ENCODE measurements at places on chromosomes 1 and 21.

- DNase-seq, result no peak
Measured at GRCh38 chr1:230270185-230270558, 156.0 kb downstream of the PGBD5 start.

GRCh38 chr1:27346991-27347624, 5.3 kb downstream of the SYTL1 start:
- DNase-seq, result no peak

DNA sequence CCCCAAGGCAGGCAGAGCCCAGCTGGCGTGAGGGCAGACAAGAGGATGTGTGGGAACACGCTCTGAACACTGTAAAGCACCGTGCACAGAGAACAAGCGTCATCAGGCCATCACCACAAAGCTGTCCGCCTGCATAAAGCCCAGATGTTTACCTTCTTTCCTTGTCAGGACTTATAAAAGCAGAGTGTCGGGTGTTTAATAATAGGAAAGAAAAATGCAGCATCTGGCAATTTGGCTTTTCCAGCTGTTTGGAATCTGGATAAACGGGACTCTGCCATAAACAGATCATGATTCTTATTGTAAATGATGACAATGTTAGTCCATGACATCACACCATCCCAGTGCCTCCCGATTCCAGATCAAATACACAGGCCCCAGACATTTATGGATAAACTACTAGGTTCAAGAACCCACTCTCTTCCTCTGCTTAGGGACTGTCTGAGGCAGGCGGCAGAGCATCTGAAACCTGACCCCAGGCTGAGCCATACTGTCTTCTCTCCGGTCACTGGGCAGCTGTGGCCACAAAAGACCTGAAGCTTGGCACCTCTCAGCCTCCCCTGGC, 4.2 kb downstream of the GLIS1 start:
- DNase-seq, result peak; percentile 86

DNA sequence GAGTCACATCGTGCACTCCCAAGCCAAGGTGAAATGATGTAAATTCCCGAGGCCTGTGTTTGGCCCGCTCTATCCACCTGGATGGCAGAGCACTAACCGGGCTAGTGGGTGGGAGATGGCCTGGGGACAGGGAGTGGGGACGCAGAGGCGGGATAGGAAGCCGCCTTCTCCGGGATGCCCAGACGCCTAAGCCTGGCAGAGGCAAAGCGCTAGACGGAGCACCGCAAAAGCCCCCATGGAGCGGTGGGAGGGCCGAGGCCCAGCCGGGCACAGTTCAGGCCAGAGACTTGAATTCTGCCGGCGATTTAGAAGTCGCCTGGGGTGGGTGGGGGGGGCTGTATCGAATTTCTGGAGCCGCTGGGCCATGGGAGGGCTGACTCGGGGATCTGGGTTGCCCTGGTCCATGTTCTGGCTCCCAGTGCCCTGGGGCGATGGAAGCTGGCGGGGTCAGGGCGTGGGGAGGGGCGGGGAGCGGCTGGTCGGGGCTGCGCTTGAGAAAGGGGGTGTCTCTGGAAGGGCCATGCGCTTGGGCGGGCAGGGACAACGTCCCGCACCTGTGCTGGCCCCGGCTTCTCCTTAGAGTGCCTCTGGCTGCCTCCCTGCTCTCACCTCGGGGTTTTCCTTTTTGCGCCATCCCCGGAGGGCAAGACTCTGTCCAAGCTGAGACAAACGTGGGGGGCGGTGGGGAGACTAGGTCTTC, 28.0 kb downstream of the KIAA2013 start:
- DNase-seq, result no peak

DNA sequence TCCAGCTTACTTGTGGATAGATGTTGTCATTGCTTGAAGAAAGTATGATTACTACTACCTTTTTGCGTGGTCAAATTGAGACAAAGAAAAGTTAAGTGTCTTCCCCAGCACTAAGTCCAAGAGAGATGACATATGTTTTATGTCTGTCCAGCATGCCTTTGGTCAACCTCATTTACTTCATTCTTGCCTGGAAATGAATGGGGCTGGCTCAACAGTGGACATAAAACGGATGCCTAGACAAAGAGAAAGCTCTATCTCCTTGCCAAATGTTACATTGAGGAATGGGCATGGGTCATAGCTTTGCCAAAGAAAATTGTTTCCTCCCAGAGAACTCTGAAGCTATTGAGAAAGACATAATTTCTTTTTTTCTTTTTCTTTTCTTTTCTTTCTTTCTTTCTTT, 82.4 kb upstream of the PLPPR4 start:
- no peak for DNase-seq

DNA sequence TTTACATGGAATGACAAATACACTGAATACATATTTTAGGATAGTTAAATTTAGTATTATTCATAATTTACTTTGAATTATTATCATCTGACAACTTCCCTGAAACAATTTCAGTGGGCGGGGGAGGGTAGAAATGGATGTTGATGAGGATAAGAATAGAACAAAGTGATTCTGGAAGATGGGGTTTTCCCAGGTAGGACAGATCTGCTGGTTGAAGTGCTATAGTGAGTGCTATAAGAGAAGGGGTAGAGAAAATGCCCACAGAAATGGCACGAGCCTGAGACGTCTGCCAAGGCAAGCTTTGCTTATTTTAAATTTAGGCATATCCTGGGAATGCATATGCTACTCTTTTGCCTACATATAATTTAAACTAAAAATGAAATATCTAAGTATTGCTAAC, 3.2 kb downstream of the CFH start:
- DNase-seq, result no peak

GRCh38 chr1:47630346-47630745, 192.5 kb downstream of the FOXD2 start:
- DNase-seq, result no peak

GRCh38 chr1:204203206-204203767, 7.0 kb upstream of the KISS1 start:
- no peak for DNase-seq

DNA sequence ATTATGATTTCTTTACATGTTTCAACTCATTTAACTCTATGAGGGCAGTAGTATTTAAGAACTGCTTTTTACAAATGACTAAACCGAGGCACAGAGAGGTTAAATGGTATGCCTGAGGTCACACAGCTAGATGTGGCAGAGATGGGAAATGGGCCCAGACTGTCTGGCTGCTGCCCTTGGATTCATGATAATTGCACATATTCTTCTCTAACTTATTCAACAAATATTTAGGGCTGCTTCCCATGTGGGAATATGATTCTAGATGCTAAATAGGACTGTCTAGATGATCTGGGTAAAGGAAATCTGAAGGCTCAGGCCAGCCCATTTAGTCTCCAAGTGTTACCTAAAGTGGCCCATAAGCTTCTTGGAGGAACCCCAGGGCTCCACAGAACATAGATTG, 26.2 kb downstream of the C8A start:
- no peak for DNase-seq

DNA sequence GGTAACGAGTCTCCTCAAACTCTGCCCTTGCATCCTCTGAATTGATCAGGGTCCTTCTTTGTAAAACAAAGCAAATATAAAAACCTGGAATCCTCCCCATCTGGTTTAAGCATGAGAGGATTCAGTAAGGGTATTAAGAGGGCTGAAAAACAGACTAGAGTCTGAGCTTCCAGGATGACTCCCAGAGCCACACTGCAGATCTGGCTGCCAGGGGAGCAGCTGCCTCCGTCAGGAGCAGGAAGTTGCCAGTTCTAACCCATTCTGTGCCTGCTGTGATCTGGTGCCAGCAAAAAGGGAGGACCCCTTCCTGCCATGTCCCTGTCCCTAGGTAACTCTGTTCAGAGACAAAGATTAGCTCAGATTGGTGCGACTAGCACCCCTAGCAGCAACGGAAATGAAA, 27.5 kb downstream of the SERTAD4 start:
- DNase-seq, result no peak

DNA sequence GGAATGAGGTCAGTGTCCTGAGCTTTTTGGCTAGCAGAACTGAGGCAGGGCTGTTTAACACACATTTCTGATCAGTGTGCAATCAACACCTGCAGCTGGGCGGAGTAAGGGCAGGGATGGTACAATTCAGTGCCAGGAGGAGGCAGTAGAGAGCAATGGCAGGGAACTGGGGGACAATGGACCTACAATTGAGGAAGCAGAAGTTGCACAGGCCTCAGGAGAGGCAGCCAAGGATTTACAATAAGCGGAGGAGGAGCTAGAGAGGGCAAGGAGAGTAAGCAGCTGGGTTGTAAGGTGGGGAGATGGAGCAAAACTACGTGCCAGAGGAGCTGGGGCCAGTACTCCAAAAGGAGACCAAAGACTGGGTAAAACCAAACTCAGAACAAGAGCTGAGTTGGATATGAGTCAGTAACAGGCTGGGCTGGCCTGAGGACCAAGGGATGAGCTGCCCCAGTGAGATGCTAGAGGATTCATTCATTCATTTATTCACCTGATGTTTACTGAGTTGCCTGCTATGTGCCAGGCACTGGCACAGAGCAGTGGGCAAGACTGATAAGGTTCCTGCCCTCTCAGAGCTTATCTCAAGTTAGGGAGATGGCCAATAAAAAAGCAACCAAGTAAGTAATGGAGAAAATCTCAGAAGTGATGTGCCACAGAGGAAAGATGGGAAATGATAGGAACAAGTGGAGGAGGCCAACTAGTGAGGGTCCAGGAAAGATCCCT, 10.4 kb upstream of the GALE start:
- DNase-seq, result no peak

- DNase-seq, result no peak
Measured at GRCh38 chr1:11059155-11059967, 457 bp downstream of the SRM start.

- no peak for DNase-seq
Measured at GRCh38 chr1:151377150-151377884, 4.8 kb upstream of the SELENBP1 start.

GRCh38 chr1:181669246-181669645, 185.9 kb downstream of the CACNA1E start:
- DNase-seq, result no peak

GRCh38 chr1:220732621-220733020, 15.5 kb upstream of the MTARC2 start:
- DNase-seq, result no peak
